GM12892 (cell line): ENCODE measurements at places on chromosomes 16 and 17.
A peak's percentile ranks its signal among the peaks of the same experiment; 100 is the strongest.

DNA sequence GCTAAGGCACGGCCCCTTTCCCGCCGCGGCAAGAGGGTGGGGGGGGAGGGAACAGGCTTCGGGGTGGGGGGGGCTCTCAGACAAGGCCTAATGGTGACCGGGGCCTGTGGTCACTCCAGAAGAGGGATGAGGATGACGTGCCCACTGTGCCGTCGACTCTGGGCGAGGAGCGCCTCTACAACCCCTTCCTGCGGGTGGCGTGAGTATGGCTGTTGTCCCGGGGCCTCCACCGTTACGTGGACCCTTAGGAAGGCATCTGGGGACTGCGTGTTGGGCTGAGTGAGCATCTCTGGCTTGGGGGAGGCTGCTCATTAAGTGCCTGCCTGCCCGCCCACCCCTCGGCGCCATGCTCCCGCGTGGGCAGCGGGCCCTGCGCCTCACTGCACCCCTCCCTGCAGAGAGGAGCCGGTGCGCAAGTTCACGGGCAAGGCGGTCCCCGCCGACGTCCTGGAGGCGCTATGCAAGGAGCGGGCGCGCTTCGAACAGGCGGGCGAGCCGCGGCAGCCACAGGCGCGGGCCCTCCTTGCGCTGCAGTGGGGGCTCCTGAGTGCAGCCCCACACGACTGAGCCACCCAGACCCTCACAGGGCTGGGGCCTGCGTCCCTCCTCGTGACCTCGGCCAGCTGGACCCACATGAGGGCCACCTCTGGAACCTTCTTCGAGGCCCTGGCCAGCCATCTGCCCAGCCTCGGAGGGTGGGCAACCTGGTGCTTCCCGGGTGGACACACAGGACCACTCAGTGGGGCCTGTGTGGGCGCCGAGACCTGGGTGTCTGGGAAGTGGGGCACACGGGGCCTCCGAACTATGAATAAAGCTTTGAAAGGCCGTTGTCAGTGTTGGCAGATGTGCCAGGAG lies 2.2 kb downstream of the HAGHL start:
- no peak for DNase-seq

DNA sequence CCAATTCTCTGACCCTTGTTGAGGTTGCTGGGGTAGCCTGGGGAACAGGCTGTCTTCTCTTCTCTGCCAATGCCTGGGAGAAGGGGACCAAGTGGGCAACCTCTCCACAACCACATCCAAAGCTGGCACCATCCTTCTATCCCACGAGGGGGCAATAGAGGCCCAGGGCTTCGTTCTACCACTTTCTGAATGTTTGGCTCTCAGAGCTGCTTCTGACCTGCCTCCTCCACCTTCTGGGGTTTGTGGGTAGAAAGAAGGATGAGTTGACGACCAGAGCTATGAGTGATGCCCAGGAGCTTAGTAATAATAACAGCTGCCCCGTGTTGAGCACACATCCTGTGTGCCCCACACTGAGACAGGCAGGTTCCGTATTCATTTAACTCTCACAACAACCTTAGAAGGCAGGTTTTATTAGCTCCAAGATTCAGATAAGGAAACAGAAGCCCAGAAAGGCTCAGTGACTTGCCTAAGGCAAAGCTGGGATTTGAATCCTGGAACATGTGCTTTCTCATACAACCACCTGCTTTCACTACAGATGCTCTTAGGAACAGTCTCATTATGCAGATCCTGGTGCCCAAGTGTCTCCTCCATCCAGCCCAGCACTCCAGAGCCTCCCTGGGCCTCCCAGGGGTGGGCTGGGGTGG lies 11.1 kb downstream of the TSPOAP1 start:
- DNase-seq = peak; percentile 74

DNA sequence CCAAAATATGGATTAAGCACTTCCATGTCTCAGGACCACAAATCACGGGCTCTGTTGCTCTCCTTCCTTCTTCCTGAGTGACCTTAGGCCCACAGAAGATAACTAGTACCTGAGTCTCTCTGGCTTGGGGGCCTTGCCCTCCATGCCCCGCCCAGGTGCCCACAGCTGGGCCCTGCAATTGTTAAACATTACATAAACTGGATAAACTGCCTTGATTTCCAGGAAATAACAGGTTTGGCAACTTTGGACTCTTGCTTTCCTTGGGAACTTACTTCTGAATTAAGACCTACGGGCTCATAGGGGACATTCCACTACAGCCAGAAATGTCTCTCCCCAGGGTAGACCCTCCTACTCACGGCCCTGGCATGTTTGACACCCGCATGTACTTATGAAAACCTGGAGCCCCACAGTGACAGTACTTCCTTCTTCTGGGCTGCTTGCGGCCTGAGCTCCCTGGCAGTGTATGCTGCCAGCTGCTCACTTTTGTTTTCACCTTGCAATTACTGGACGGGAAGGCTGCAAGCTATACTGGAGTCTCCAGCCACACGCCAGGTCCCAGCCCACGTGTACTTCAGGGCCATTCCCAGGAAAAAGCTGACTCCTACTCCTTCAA lies 2.3 kb upstream of the UBALD2 start:
- DNase-seq = no peak

- DNase-seq = no peak
Measured at GRCh38 chr16:23564575-23565363, 7.2 kb downstream of the UBFD1 start.

DNA sequence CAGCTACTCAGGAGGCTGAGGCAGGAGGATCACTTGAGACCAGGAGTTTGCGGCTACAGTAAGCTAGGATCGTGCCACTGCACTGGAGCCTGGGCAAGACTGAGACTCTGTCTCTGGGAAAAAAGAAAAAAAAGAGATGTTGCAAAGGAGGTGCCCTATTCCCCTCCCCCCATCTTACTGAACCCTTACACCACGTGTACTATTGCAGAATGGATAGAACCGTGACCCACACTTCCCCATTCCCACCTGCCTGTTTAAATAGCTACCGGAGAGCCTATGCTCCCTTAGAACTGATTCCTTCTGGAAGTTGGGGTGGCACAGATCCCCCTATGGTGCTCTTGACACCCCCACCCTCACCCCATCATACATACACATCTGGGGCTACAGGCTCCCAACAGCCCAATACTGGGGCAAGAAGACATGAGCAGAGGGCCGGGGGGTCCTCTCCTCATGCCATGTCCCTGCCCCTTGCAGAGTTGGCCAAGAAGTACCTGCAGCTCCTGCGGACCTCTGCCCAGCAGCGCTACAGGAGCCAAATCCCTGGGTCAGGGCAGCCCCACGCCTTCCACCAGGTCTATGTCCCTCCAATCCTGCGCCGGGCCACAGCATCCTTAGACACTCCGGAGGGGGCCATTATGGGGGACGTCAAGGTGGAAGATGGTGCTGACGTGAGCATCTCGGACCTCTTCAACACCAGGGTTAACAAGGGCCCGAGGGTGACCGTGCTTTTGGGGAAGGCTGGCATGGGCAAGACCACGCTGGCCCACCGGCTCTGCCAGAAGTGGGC lies 35.7 kb downstream of the NLRC5 start:
- DNase-seq = no peak

DNA sequence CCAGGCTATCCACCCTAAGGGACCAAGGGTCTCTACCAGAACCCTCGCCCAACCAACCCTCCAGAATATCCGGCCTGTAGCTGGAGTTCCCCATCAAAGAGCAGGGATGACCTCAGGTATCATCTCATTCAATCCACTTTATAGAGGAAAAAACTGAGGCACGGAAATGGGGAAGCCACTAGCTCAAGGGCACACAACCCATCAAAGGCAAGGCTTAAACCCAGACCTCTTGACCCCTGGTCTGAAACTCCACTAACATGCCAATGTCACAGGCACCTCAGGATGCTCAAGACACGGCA lies 1.6 kb downstream of the TBC1D10B start:
- DNase-seq = no peak

GRCh38 chr16:71727551-71728324 lies 3.2 kb upstream of the PHLPP2 start:
- DNase-seq = no peak

- DNase-seq = peak; percentile 69
Measured at GRCh38 chr16:57091975-57092785, at the start of gene CPNE2. Gene CPNE2 (plus strand): TSS chr16:57092583. CDS start chr16:57110743, 18,160 bp downstream.

GRCh38 chr16:52283584-52284375 lies 263.2 kb downstream of the TOX3 start:
- no peak for DNase-seq

DNA sequence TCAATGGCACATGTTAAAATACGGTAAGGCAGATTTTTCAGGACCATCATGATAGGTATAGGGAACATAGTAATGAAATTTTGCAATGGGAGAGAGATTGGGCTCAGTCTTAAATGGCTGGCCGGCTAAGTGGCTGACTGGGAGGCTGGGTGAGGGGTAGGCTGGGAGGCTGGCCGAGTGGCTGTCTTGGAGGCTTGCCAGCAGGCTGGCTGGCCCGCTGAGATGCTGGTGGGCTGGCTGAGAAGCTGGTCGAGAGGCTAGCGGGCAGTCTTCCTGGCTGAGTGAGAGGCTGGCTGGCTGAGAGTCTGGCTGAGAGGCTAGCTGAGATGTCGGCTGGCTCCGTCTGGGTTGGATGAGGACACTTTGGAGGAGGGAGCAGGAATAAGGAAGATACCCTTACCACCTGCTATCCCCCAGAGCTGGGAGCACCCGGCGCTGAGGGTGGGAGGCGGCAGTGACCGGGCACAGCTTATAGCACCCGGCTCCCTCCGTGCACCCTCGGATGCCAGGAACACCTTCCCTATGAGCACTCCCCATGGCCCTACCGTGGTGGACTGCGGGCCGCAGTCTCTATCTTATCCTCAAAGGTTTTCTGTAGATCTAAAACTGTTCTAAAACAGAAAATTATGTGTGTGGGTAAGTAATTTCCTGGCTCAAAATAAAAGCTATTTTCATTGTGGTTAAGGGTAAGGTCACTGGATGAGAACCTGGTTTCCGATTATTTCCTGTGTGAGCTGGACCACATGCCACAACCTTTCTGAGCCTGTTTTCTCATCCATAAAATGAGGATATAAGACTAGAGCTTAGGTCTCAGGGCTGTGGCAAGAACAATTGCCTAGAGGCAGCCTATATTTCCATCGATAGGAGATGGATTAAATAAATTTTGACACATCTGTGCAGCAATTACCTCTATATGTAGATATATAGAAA lies 34.5 kb upstream of the TMC5 start:
- no peak for DNase-seq

DNA sequence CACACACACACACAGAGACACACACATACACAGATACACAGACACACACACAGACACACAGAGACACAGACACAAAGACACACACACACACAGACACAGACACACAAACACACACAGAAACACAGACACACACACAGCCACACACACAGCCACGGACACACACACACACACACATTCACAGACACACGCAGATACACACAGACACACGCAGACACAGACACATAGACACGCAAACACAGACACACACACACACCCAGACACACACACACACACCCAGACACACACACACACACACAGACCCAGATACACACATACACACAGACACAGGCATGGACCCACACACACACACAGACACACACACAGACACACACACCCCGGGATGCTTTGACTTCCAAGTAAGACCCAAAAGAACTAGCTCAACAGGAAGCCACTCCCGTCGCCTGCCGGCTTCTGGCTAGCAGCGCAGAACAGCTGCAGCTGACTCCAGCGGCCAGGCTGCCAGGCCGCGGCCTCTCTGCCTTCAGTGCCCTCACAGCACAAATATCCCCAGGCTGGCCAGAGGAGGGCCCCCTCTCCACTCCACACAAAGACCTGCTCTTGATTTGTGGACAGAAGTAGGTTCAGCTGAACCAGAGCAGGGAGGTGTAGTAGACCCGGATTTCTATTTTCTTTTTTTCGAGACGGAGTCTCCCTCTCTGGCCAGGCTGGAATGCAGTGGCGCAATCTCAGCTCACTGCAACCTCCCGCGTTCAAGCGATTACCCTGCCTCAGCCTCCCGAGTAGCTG lies 6.0 kb upstream of the CHRNE start:
- DNase-seq = peak; percentile 64

GRCh38 chr17:44095647-44096496 lies 25.3 kb downstream of the G6PC3 start:
- no peak for DNase-seq

DNA sequence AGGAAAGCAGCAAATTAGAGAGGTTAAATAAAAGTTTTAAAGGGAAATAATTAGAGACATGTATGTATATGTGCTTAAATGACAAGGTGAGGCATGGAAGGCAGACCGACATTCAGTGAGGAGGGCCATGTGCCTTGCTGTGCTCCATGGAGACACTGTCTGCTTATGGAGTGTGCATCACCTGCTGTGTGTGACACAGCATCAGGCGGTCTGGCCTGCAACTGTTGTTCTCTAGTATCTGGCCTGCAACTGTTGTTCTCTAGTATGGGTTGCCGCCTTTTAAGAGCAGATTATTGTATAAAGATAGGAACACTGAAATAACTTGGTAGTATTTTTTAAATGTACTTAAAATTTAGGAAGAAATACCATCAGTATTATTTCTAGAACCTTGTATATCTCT lies 225.1 kb downstream of the LGALS9B start:
- DNase-seq = no peak

DNA sequence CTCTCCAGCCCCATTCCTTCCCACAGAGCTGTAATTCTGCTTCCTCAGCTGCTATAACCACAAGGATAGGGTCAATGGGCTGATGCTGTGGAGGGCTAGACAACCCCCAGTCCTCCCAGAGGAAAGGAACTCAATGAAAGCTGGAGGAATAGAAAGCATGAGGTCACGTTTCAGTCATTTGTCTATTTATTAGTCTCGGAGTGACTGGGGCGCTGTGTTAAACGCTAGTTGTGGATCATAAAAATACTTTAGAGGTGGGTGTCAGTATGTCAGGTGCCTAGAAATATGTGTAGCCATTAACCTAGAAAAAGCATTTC lies 787 bp upstream of the CCL3L1 start:
- DNase-seq = no peak

DNA sequence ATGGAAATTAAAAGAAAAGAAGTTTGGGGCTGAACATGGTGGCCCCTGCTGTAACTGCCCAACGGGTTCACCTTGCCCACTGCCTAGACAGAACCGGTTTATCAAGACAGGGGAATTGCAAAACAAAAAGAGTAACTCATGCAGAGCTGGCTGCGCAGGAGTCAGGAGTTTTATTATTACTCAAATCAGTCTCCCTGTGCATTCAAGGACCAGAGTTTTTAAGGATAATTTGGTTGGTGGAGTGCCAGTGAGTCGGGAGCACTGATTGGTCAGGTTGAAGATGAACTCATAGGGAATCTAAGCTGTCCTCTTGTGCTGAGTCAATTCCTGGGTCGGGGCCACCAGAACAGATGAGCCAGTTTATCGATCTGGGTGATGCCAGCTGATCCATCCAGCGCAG lies 4.4 kb upstream of the SCPEP1 start:
- no peak for DNase-seq
